AG20443 (cell line): ENCODE measurements at places on chromosomes 7 and 10.

DNA sequence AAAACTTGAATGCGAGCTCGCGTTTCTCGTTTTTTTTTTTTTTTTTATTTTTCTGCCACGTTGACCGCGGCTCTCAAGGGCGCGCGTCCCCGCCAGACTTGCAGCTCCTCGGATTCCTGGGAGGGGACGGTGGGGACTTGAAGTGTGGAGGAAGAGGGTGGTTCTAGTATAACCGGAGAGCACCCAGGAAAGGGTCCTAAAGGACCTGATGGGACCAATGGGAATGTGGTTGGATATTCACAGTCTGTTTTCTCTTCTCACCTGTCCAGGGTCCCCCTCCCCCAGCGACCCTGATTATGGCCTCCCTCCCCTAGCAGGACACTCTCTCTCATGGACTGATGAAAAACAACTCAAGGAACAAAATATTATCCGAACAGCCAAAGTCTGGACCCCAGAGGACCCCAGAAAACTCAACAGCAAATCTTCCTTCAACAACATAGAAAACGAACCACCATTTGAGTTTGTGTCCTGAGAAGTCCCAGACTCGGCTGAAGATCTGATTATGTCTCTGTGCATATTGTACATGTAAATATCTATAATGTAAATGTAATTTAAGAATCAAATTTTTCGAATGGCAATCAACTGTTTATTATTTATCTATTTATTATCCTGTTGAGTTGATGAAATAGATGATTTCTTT is 1.4 kb downstream of the PTF1A start:
- DNase-seq, result no peak

GRCh38 chr7:106239406-106239805 is 45.4 kb downstream of the NAMPT start:
- no peak for DNase-seq

GRCh38 chr10:123069246-123069986 is 60.6 kb downstream of the ACADSB start:
- no peak for DNase-seq

GRCh38 chr10:117168729-117169128 is 28.6 kb upstream of the KCNK18 start:
- DNase-seq, result no peak

DNA sequence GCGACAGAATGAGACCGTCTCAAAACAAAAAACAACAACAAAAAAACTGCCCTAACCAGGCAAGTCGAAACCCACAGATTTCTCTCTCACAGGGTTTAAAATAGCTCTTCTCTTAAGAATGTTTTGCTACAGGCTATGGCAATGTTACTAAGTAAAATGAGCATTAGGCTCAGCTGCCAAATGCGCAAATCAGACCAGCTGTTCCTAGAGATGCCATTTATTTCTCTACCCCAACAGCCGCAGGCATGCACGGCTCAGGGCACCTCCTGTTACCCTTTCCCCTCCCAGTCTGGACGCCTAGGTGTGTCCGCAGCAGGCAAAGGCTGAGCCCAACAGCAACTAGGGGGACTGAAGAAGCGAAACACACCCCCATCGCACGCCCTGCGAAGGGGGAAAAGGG is 168.3 kb upstream of the MBL2 start:
- DNase-seq, result no peak

DNA sequence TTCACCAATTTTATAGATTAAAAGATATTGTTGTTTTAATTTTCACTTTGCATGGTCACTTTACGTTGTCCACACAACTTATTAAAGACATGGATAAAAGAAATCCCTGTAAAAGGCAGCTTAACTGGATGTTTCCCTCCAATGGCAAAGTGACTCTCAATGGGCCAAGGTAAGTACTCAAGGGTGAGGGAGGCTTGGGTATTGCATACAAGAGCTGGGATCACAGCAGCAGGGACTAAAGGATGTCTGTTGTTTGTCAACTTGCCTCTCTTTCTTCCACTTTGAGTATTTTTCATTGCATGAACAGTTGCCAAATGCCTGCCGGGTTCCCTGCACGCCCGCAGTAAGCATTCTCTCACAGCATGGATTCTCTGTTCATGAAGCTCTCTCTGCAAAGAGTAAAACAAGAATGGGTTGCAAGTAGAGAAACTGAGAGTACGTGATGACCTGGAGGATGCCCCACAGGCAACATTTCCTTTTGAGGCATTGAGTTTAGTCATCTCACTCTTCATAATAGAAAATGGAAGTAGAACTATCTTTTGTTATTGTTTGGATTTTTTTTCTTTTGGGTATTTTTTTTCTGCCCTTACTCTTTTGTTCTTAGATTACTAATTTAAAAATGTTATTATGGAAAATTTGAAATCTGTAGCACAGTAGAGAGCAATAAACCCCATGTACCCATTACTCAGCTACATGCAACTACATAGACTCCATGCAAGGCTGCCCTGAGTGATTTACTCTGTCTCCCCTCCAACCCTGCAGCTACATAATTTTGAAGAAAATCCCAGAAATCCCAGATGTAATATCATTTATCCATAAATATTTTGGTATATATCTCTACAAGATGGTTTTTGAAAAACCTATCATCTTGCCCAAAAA is 26.3 kb downstream of the GPR141 start:
- no peak for DNase-seq

DNA sequence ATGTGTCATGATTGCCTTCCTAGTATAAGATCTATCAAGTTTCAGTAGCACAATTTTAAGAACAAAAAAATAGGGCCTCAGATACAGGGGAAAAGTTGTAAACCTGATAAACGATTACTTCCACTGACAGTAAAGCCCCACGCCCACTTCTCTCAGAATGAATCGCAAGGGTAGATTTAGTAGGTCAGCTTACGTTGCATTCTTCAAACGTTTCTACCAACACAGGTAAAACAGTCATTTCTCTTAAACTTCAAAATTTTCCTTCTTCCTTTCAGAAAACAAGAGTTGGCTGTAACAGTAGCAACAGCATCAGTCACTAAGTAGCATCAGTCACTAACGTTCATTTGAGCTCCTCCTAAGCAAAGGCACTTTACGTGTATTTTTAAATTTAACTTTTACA is 221.5 kb downstream of the ADAM12 start:
- no peak for DNase-seq

DNA sequence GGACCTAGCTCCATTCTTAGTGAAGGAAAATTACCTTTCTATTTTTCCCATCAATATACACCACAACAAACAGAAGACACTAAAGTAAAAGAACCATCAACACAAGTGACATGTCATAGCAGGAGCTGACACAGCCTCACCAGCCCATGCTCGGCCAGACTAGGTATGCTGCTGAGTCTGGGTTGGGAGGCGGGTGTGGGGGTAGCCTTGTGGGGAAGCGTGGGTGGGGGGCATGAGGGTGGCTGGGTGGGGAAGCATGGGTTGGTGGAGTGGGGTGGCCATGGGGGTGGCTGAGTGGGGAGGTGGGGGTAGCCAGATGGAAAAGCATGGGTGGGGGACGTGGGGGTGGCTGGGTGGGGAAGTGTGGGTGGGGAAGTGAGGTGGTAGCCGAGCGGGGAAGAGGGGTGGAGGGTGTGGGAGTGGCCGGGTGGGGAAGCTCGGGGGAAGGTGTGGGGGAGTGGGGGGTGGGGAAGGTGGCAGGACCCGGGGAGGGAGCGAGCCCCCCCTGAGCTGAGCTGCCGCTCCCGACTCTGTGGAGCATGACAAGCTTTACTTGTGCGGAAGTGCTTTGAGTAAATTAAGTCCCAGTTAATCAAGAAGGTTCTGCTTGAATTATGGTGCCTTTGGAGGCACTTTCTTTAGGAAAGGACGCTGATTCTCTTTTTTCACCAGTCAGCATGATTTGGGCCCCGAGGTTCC is 294.6 kb upstream of the ZNF32 start:
- DNase-seq, result peak; percentile 2

DNA sequence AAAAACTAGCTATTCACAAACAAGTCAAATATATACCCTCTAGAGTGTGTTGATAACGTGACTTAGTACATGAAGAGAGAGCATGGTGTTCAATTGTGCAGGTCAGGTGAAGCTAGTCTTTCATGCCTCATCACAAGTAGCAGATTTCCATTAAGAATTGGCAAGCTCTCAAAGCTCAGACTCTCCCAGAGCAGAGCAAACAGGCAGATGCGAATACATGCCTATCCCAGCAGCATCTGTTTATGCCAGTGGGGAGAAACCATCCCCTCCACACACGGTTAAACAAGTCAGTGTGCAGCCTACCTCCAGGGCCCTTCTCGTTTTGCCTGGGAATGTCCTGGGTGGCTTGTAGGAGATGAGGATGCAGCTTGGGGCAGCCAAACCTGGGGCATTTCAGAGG is 532.5 kb upstream of the C7orf33 start:
- DNase-seq, result no peak

DNA sequence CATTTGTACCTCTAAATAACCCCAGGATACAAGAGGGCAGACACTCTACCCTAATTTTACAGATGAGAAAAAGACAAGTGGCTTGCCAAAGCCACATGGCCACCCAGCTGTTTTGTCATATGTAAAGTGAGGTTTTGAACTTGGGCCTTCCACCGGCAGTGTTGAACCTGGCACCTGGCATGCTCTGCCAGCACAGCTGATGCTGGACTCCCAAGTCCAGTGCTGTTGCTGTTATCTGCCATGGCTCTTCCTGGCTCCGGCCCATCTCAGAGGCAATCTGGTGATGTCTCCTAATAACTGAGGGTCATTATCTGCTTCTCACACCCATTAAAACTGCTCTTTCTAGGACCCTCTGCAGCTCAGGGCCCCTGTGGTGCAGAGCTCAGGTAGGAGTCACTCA is 25.0 kb downstream of the BCCIP start:
- DNase-seq, result no peak

GRCh38 chr7:5476001-5476400 is 52.4 kb upstream of the TNRC18 start:
- no peak for DNase-seq
